Nephron progenitor cell (in vitro differentiated cells): ENCODE measurements at places on chromosomes 4 and X.
A peak's percentile ranks its signal among the peaks of the same experiment; 100 is the strongest.

DNA sequence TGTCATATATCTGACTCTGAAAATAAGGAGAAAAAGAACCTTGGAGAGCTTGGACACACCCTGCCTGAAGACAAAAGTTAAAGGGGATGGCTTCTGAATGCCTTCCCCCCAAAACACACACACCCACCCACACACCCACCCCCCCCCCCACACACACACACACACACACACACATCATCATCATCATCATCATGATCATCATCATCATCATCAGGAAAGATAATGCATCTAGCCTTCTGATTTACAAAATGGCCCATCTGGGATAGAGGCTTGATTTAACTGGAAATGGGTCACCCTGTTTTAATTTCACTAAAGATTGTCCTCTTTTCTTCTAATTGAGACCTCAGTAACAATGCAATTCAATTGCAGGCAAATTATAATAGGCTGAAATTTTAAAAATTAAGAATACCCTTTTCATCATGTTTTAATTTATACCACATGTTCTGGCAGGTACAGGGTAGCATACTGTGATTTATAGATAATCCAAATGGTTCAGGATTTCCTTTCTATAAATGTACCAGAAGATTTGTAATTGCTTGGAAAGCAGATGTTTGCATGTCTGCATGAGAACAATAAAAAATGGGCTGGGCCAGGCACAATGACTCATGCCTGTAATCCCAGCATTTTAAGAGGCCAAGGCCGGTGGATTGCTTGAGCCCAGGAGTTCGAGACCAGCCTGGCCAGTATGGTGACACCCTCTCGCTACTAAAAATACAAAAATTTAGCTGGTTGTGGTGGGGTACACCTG is 56.5 kb downstream of the TRIM2 start:
- no peak for DNase-seq
- no peaks in the 10 kb centered on the region for H3K27me3 ChIP-seq
- H3K27ac ChIP-seq, result no peak overlapping the region
- peaks cover 48% of the 10 kb centered on the region for H3K36me3 ChIP-seq
- peaks cover 39% of the 10 kb centered on the region for H3K4me1 ChIP-seq

GRCh38 chr4:42172921-42173320 is 20.5 kb upstream of the BEND4 start:
- no peak overlapping the region for H3K27ac ChIP-seq
- no peak overlapping the region for H3K4me3 ChIP-seq
- H3K27me3 ChIP-seq, result no peaks in the 10 kb centered on the region
- H3K4me1 ChIP-seq, result no peaks in the 10 kb centered on the region
- H3K36me3 ChIP-seq, result no peaks in the 10 kb centered on the region
- DNase-seq, result no peak

DNA sequence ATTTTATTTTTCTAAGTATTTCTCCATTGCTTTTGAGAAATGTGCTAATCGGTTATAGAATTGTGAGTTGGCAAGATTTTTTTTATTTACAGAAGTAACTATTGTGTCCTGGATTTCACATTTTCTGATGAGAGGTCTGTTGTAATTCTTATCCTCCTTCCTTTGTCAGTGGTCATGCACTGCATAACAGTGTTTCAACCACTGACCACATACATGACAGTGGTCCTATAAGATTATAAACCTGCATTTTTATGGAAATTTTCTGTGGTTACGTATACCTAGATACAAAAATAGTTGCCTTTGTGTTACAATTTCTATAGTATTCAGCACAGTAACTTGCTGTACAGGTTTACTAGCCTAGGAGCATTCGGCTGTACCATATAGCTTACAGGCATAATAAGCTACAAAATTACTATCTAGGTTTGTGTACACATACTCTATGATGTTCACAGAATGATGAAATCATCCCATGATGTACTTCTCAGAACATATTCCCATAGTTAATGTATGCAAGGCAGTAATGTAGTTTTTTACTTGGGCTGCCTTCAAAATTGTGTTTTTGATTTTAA is 47.8 kb downstream of the APELA start:
- H3K27ac ChIP-seq, result no peak overlapping the region
- peaks cover 2% of the 10 kb centered on the region for H3K36me3 ChIP-seq
- H3K4me3 ChIP-seq, result no peak overlapping the region
- H3K27me3 ChIP-seq, result peaks cover 2% of the 10 kb centered on the region
- DNase-seq, result no peak

DNA sequence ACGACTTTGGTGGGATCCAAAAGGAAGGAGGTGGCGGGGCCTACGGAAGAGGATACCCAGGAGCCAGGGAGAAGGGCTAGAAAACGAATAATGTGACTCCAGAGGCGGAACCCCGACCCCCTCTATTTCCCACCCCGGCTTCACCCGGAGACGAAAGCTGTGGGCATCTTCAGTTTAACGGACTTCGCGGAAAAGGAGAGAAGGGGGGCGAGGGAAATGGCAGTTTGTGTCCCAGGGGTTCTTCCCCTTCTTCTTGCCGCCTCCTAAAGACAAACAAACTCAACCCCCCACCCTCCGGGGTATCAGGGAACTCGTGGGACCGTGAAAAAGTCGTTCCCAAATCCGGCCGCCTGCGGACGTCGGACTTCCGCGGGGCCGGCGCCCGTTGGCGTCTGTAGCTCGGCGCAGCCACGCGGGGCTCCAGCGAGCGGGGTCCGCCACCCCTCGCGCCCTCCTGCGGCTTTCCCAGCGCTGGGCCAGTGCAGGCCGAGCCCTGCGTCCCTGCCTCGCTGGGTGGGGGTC is 3.6 kb upstream of the LEF1 start:
- H3K27ac ChIP-seq, result peak overlapping the region; percentile 98
- peak overlapping the region; percentile 99 for H3K4me3 ChIP-seq

DNA sequence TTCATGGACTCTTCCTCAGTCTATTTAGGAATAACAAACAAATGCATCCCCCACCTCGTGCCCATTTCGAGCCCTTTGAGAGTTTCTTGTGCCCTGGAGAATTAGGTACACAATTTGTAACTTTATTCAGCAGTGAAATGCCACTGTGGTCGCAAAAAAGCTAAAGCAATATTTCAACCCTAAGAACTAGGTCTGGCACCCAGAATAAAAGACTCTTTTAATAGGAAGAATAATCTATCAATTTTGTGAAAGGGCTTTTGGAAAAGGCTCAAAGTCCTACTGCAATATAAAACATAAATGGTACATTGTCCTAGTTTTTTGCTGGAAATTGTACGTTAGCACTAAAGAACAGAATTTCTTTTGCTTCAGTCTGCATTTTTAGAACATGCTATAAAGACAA is 304.6 kb upstream of the TENM3 start:
- no peaks in the 10 kb centered on the region for H3K36me3 ChIP-seq
- no peaks in the 10 kb centered on the region for H3K4me1 ChIP-seq
- no peak overlapping the region for H3K27ac ChIP-seq

GRCh38 chrX:53227224-53227765 is 2.3 kb upstream of the KDM5C start:
- no peak for DNase-seq
- H3K4me3 ChIP-seq, result no peak overlapping the region

GRCh38 chrX:146881521-146881920 is 67.0 kb upstream of the CXorf51A start:
- DNase-seq, result no peak
- H3K36me3 ChIP-seq, result peaks cover 4% of the 10 kb centered on the region
- H3K4me1 ChIP-seq, result no peaks in the 10 kb centered on the region
- no peaks in the 10 kb centered on the region for H3K27me3 ChIP-seq

DNA sequence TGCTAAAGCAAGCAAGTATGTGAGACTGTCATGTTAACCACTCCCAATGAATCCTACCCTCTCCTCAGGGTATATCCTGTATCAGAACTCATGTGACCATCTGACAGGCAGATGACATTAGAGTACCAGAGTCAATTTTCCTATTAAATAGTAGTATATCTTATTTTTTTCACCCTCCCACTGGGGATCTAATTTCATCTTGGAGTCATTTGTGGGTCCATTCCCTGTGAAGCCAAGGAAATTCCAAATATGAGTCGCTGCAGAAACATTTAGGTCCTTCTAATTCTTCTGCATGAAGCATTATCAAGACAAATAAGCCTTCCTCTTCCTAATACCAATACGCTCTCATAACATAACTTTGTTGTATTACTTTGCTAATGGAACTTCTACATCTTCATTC is 52.2 kb upstream of the BLTP1 start:
- no peak overlapping the region for H3K4me3 ChIP-seq
- H3K36me3 ChIP-seq, result no peaks in the 10 kb centered on the region
- H3K27me3 ChIP-seq, result no peaks in the 10 kb centered on the region
- H3K27ac ChIP-seq, result no peak overlapping the region
- H3K4me1 ChIP-seq, result peaks cover 9% of the 10 kb centered on the region

DNA sequence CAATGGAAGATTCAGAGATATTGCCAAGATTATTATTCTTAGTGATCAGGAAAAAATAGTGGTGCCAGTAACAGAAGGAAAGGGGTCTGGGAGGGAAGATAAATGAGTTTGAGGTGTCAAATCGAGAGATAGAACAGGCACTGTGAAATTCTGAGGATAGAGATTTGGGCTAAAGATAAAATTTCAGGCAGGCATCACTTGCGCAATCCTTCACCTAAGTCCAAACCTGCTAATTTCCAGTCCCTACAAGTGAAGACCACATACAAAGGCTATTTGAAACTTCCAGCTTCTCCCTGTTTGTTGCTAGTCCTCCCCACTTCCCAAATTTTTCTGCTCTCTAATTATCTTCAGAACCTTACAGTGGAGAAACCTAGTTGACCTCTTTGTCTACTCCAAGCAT is 494.6 kb downstream of the MAGEE1 start:
- no peaks in the 10 kb centered on the region for H3K27me3 ChIP-seq
- no peak overlapping the region for H3K27ac ChIP-seq
- no peak for DNase-seq
- H3K4me1 ChIP-seq, result no peaks in the 10 kb centered on the region

DNA sequence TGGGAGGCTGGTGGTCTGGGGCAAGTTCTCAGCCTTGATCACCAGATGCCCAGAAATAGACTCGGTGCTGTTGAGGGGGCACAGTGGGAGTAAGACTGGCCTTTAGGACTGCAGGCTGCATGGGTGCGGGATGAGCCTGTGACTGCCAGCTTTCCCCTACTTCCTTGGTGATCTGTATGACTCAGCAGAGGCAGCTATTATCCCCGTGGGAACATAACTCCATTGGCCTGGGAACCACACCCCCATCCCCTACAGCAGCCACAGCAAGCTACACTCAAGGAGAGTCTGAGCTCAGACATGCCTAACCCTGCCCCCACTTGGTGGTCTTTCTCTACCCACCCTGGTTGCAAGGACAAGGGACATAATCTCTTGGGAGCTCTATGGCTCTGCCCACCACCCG is 20.6 kb downstream of the CLIC2 start:
- H3K27me3 ChIP-seq, result no peaks in the 10 kb centered on the region
- no peak overlapping the region for H3K27ac ChIP-seq
- H3K4me1 ChIP-seq, result no peaks in the 10 kb centered on the region
- peaks cover 5% of the 10 kb centered on the region for H3K36me3 ChIP-seq

DNA sequence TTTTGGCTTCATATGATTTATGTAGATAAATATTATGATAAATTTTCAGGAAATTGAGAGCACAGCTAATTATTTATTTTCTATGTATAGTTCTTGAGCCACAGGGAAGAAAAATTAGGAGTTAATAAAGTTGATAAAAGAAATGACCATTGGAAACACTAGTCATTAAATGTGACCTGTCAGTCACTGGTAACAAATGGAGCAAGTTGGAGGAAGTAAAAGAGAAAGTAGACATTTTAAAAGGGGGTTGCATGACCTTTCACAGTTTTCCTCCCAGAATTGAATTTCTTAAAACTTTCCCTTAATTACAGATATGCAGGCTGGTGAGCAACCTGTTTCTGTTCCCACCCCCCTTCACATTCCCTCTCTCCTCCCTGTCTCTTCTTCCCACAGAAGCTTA is 5.3 kb downstream of the SMIM9 start:
- DNase-seq, result no peak
- H3K36me3 ChIP-seq, result no peaks in the 10 kb centered on the region
- no peaks in the 10 kb centered on the region for H3K27me3 ChIP-seq
- H3K4me3 ChIP-seq, result no peak overlapping the region

GRCh38 chr4:101169044-101170014 is 178.0 kb downstream of the PPP3CA start:
- H3K36me3 ChIP-seq, result no peaks in the 10 kb centered on the region
- no peaks in the 10 kb centered on the region for H3K4me1 ChIP-seq
- no peaks in the 10 kb centered on the region for H3K27me3 ChIP-seq
- H3K4me3 ChIP-seq, result no peak overlapping the region
- DNase-seq, result peak; percentile 48

GRCh38 chr4:156763511-156763910 is 208.1 kb downstream of the PDGFC start:
- no peak overlapping the region for H3K4me3 ChIP-seq
- no peak for DNase-seq
- H3K27me3 ChIP-seq, result peaks cover 6% of the 10 kb centered on the region
- H3K27ac ChIP-seq, result peak overlapping the region; percentile 68
- peaks cover 54% of the 10 kb centered on the region for H3K36me3 ChIP-seq

GRCh38 chr4:18803781-18804180 is 782.2 kb upstream of the LCORL start:
- no peak overlapping the region for H3K27ac ChIP-seq
- no peak overlapping the region for H3K4me3 ChIP-seq
- H3K4me1 ChIP-seq, result no peaks in the 10 kb centered on the region
- DNase-seq, result no peak
- peaks cover 8% of the 10 kb centered on the region for H3K36me3 ChIP-seq

GRCh38 chrX:87710580-87710979 is 193.0 kb downstream of the KLHL4 start:
- H3K4me1 ChIP-seq, result no peaks in the 10 kb centered on the region
- H3K4me3 ChIP-seq, result no peak overlapping the region
- DNase-seq, result no peak
- no peak overlapping the region for H3K27ac ChIP-seq

GRCh38 chr4:25161593-25161950 is 1.3 kb upstream of the SEPSECS start:
- peaks cover 8% of the 10 kb centered on the region for H3K36me3 ChIP-seq
- H3K4me3 ChIP-seq, result peak overlapping the region; percentile 91
- H3K27me3 ChIP-seq, result no peaks in the 10 kb centered on the region

DNA sequence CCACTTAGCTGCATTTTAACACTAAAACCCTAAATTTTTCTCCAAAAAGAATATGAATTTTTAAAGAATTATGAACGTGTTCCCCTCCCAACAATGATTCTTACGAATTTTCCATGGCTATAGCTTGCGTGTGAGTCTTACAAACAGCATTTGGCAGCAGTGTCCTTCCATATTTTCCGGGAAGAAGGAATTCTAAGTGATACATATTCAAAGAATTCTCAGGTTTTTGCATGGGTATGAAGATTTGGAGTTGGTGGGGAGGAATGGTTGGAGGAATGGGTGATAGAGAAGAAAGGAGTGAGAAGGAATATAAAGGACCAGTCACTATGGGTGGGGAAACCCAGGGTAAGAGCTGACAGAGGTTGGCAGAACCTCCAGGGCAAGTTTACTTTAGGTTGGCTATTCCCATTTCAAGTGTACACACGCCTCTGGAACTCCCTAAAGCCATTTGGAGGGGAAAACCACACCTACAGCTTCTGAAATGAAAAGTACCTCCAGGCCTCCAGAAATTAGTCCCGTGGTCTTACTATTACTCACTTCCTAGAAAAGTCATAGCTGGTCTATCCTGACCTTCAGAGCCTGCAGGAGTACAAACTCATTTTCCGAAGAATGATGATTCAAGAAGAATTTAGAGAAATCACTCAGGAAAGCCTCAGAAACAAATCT is 420.8 kb upstream of the DIPK2B start:
- H3K4me1 ChIP-seq, result no peaks in the 10 kb centered on the region
- no peak overlapping the region for H3K4me3 ChIP-seq
- no peaks in the 10 kb centered on the region for H3K27me3 ChIP-seq
